ENCODE measurements at places on chromosomes 5 and 9. TPM values are rescaled to one million over a fixed set of nuclear protein-coding genes. Genes with fewer than 3 reads are reported as not detected.
A peak's percentile ranks its signal among the peaks of the same experiment; 100 is the strongest.

Gene GTF3C5
- 45.2 TPM for total RNA-seq

Gene CARD9
- 4.0 TPM for total RNA-seq

Gene ENTPD2
- 24.3 TPM for total RNA-seq

Gene WDR38
- not detected for total RNA-seq

Gene LECT2
- not detected for total RNA-seq

Gene EGFL7
- 242 TPM for total RNA-seq

Gene QRFP
- not detected for total RNA-seq

DNA sequence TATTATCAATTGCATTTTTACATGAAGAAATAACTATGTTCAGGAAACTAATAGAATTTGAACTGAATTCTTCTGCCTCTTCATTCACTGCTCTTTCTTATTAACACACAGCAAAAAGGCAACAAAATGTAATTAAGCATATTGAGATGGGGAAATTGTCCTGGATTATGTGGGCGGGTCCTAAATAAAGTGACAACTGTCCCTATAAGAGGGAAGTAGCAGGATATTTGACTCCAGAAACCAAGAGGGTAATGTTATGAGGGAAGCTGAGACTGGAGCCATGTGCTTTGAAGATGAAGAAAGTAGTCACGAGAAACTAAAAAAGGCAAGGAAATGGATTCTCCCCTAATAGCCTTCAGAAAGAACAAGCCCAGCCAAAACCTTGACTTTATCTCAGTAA is 311.2 kb upstream of the PIK3R1 start:
- no peak for DNase-seq

DNA sequence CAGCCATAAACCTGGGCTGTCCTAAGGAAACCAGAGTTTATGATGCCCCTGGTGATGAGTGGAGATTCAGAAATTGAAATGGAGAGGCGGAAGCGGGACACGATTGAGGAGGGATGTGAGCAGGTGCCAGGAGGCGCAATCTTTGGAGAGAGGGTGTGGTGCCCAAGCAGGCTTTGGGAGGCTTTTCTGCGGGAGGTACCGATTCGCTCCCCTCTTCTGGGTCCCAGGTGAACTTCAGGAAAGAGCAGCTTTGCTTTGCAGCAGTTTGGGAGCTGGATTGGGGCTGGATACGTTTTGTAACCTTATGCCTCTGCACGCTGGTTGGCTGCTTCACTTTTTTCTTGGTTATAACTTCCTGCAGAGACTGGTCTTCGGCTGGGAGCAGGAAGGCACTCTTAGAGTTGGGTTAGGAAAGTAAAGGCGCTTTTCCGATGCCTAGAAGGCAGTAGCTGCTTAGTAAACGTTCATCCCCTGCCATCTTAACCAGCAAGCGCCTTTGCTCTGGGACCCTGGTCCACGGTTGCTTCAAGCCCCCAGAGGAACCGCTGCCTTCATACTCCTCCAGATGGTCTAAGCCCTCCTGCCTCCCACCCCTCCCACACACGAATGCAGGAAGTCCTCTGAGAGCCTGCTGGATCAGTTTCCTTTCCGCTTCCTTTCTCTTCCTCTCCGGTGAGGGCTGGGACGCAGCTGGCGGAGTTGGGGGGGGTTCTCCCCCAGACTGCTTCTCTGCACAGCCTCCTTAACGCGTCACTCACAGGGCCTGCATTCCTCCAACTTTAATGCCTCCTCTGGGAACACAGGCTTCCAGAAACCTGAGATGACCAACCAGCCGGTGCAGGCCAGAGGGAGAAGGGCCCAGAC is 15.2 kb upstream of the NEK6 start:
- DNase-seq: peak; percentile 64

GRCh38 chr5:10301842-10302610 is 5.7 kb downstream of the CMBL start:
- DNase-seq: no peak

- DNase-seq: peak; percentile 85
These were observed 586 bp upstream of the MTAP start for GRCh38 chr9:21801683-21802417.

DNA sequence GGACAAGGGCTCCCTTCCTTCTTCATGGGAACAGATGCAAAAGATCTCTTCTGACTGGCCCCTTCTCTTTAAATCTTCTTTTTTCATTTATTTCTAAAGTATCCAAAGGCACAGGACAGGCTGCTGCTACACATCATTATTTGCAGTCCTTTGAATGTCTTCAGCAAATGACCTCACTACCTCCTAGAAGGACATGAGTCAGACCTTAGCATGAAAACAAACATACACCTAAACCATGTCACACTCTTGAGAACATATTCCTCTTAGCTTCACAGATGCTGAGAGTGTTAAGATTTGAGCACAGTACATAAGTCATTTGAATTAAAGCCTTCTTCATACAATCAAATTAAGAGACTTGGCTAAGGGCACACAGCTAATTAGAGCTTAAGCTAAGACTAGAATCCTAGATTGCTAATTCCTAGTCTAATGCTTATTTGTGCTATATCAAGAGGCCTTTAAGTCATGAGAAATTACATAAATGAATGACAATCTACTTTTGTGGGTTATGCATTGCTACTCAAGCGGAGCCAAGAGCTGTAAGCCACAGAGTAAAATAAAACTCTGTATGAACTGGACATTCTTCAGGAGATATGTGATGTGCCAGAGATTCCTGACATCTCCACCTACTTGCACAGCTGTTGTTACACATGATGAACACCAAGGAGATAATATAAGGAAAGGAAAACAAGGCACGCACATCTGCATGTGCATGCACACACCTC is 109.1 kb upstream of the PTGER4 start:
- no peak for DNase-seq

- DNase-seq: no peak
These were observed 219.0 kb downstream of the BNC2 start for GRCh38 chr9:16651446-16651964.

GRCh38 chr9:97983589-97984187 is 547 bp downstream of the ANP32B start:
- DNase-seq: peak; percentile 77

DNA sequence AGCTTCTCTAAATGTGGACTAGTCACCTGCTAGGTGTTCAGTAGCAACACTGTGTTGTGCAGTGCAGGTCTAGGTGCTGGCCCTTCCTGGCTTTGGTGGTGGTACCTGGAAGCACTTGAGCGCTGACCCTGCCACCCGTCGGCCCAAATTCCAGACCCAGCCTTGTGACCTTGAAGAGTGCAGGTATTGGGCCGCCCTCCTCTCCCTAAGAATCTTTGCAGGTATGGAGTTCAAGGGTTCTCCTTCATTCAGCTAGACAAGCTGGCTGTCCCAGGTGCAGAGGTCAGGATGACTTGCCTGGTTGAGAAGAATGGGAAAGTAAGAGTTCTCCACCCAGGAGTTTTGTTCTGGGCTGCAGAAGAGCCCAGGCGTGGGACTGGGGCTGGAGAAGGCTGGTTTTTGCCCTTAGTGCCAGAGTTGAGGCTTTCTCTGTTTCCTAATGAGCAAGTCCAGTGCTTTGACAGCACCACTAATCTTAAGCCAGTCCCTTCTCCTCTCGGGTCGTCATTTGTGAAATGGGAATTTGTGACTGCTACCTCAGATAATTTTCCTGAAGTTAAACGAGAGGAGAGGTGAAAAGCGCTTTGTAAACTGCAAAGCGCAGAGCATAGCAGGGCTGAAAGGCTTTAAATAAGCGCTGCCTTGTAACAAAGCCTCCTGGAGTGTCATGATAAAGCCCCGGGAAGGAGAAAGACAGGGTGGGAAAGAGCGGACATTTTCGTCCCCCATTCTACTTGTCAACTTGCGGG is 4.0 kb downstream of the FOXE1 start:
- no peak for DNase-seq

GRCh38 chr5:131693894-131694293 is 58.9 kb upstream of the RAPGEF6 start:
- DNase-seq: no peak

- no peak for DNase-seq
These were observed 82.2 kb upstream of the CXCL14 start for GRCh38 chr5:135660826-135661575.

DNA sequence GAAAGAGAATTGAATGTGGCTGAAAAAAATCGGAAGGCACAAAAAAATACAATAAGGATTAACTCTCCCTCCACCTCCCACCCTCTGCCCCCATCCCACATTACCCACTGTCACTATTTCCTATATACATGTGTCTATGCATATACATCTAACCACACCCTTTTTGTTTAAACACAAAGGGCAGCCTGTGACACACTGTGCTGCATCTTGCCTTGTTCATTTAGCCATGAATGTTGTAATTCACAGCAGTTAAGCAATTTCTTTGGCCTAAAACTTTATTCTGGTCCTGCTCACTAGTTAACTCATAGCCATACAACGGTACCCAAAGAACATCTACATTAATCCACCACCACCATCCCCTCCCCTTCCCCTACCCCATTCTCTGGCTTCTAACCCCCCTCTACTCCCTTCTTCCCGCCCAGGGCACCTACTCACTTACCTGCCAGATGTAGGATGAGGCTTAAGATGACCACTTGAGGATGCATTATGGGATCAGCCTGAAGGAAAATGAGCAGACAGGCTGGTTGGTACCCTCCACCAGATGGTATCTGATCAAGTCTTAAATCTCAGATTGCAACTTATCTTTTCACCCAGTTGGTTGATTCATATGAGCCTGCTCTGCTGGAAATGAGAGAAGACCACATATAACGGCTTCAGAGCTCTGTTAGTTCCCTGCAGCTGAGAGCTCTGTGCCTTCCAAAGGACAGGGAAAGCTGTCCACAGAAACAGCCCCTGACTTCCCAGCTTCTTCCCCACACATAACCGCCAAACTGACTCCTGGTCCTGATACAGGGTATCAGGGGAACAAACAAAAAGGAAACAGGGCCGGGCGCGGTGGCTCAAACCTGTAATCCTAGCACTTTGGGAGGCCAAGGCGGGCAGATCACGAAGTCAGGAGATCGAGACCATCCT is 1.2 kb downstream of the HAVCR1 start:
- DNase-seq: no peak

- no peak for DNase-seq
These were observed 1.3 kb upstream of the PLPPR1 start for GRCh38 chr9:101027236-101027635.

- DNase-seq: no peak
These were observed 181.2 kb downstream of the MACROH2A1 start for GRCh38 chr5:135217669-135218485.

DNA sequence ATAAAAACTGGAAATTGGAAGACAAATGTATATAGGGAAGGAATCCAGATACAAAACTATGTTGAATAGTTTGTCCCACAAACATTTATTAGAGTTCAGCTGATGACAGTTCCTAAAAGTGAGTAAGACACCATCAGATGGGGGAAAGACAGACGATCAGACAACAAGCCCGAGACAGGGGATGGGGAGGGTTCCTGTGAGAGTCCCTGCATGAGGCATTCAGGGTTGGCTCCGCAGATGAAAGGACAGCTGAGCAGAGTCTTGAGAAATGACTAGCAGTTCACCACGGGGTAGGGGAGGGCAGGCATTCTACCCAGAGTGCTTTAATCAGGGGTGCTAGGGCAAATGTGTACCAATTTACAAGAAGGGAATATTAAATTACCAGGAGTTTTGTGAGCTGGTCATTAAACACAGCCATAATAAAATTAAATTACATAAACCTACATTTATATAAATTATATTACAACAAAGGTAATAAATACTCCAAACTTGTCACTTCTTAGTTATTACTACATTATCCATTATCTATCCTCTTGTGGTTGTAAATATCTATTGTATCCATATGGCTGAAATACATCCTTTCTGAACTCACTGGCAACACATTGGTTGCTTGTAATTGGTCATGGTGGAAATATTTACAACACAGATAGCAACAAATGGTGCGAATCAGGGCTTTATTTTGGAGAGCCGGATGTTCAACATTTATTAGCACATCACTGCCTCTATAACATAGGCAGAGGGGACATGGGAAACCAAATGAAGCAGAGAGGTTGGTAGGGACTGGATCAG is 27.8 kb downstream of the TNFSF15 start:
- DNase-seq: no peak

- DNase-seq: no peak
These were observed 1.3 kb upstream of the LHX2 start for GRCh38 chr9:124010303-124010664.

- no peak for DNase-seq
These were observed 265.9 kb downstream of the ENC1 start for GRCh38 chr5:74374656-74375055.

- no peak for DNase-seq
These were observed 79.2 kb downstream of the DOCK2 start for GRCh38 chr5:169716287-169716686.

DNA sequence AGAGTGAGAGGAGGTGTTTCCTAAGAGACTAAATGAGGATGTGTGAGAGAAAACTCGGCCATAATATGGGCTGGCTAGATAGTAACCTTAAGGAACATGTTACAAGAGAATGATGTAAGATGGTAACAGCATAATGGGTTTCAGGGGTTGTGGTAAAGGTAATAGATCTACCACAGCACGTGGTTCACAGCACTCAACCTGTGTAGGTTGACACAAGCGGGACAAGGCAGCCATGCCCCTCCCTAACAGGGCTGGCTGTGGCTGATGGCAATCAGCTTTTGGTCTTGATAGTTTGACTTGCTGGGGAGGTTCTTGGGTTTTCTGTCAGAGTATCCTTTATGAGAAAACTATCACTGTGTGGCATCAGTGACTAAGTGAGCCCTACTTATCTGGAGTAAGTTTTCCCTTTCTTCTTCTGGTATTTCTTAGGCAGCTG is 138.6 kb downstream of the TRIO start:
- DNase-seq: no peak

DNA sequence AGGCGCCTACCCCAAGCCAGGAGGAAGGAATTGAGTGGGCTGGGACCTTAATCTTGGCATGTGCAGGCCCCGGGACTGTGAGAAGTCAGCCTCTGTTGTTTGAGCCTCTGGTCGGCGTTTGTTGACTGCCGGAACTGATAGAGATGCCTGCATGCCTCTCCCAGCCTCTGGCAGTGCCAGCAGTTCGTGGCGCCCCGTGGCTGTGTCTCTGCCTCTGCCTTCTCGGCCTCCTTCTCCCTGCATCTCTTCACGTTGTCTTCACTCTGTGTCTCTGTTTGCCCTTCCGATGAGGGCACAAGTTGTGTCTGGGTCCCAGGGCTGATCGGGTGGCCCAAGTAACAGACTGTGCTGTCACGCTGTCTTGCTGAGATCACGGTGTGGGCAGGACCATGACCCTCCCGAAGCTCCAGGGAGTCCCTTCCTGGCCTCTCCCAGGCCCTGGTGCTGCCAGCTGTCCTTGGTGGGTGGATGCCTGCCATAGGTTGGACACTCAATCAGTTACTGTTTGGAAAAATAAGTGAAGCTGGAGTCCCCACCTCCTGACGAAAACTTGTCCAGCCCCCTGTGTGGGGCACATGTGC is 133.5 kb upstream of the LPCAT1 start:
- peak; percentile 23 for DNase-seq

- no peak for DNase-seq
These were observed 283.9 kb downstream of the ADAMTS6 start for GRCh38 chr5:65197531-65198455.

GRCh38 chr5:74017786-74018211 is 391.8 kb downstream of the ARHGEF28 start:
- no peak for DNase-seq

GRCh38 chr5:177600508-177601018 is 631 bp downstream of the B4GALT7 start:
- DNase-seq: peak; percentile 46

DNA sequence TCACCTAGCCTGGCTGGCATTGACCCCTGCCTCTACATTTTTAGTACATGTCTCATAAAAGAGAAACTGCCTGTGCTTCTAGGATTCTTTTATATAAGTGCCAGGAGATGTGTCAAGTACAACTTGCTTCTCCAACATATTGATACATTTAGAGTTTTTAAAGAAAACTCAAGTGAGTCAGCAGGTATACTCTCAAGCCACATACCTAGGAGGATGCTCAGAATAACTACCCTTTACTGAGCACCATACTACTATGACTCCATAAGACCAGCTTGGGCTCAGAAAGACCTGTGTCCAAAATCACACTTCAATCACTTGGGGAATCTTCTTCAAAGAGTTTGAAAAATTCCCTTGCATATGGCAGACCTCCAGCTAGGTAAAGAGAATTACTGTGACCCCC is 389.8 kb upstream of the SLC24A2 start:
- DNase-seq: no peak

Data from sciatic nerve (tissue), 2 donors.